ENCODE measurements at places on chromosomes 5 and 9.

DNA sequence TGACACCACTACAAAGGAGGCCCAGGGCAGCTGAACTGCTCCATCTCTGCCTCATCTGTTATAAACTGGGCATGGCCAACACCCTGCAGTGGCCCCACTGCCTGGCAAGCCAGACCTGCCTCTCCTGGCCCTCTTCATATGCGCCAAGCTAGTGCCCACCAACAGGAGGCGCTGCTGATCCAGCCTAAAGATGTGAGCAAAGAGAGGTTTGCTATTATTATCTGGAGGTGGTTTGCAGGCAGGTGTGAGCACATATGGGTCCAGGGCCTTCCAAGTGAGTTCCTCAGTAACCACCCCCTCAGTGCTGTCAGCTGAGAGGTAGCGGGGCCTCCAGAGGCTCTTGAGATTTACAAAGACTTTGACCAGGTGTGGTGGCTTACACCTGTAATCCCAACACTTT, 232.2 kb downstream of the SYK start:
- DNase-seq = peak; percentile 39

- no peak for DNase-seq
Measured at GRCh38 chr9:91746357-91746756, 203.7 kb downstream of the ROR2 start.

GRCh38 chr5:71859515-71859914, 140.4 kb downstream of the CARTPT start:
- no peak for DNase-seq

DNA sequence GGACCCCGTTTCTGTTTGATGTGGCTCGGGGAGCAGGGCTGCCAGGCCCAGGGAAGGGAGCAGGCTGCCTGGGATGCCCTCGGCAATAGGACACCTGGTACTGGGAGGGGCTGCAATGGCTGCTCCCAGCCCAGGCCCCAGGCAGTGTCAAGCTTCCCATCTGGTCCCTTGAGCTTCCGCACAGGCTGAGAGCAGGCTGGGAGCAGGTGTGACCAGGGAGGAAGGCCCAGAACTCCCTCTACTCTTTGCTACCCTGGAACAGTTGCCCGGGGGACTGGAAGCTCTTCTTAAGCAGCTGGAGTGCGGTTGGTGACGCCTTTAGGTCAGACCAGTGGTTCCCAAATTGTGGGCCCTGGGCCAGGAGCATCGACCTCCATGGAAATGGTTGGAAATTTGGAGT, 186.9 kb downstream of the GADD45G start:
- DNase-seq = no peak

DNA sequence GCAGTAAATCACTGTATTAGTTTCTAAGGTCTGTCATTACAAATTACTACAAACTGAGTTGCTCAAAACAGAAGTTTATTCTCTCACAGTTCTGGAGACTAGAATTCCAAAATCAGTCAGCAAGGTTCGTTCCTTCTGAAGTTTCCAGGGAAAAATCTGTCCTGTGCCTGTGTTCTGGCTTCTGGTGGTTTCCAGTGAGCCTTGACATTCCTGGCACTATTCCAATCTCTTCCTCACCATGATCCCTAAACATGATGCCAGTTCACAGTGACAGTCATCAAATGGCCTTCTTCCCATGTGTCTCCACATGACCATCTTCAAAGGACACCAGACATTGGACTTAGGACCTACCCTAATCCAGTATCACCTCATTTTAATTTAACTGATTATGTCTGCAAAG, 351.4 kb downstream of the PLK2 start:
- DNase-seq = no peak

- no peak for DNase-seq
Measured at GRCh38 chr5:67795781-67796477, 419.6 kb upstream of the PIK3R1 start.

- DNase-seq = no peak
Measured at GRCh38 chr5:17216176-17216973, 1.1 kb upstream of the BASP1 start.

DNA sequence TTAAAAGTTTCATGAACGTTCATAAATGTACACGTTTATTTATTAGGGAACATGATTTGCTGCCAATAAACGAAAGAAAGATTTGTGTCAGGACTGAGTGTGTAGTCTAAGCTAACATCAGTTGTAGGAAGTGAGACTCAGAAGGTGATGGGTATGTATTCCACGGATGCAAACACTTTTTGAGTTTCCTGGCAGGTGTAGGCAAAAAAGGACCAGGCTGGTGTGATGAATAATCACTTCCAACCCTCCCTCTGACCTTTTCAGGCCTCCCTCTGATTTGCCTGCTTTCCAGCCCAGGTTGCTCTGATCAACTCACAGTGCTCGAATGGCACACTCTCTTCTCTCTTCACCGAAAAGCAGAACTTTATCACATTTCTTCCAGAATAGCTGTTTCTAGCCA, 51.8 kb downstream of the BASP1 start:
- no peak for DNase-seq

GRCh38 chr9:134707031-134707680, 65.6 kb downstream of the COL5A1 start:
- no peak for DNase-seq

GRCh38 chr5:40683305-40683704, 3.6 kb downstream of the PTGER4 start:
- DNase-seq = no peak

GRCh38 chr5:143791848-143792731, 19.9 kb upstream of the HMHB1 start:
- DNase-seq = no peak

- DNase-seq = no peak
Measured at GRCh38 chr9:4530375-4530774, 40.1 kb downstream of the SLC1A1 start.

DNA sequence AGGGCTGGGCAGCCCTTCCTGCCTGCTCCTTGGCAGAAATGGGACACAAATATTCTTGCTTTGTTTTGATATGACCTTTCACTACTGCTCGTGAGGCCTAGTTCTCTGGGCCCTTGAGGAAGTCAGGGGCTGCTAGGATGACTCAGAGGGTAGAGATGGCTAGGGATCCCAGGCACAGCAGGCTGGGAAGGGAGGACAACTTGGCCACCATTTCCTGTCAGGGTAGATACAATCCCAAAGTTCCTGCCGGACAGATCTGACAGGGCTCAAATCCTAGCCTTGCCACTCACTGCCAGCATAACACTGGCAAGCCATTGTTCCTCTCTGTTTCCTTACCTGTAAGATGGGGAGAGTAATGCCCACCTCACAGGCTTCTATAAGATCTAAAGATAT, 31.7 kb upstream of the MEIKIN start:
- no peak for DNase-seq

DNA sequence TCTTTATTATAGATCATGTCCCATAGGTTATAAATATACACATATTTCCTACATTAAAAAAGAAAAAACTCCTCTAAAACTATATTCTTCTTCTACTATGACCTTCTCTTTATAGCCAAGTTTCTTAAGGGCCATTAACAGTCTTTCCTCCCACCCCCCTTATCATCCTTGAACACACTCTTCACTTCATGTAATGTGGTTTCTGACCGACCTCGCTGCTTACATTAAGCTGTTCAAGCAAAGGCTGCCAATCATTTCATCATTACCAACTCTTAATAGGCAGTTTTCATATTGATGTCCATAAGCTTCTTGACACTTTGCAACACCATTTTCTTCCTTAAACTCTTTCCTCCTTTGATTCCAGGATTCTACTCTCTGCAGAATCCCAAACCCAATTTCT, 283.0 kb upstream of the PCSK5 start:
- no peak for DNase-seq

- DNase-seq = no peak
Measured at GRCh38 chr5:54178207-54178606, 132.2 kb downstream of the ARL15 start.

- DNase-seq = no peak
Measured at GRCh38 chr5:75611311-75612225, at the start of gene ANKDD1B. ANKDD1B (plus strand) TSS chr5:75611453; CDS start chr5:75611635, 182 bp downstream.

GRCh38 chr5:52783226-52783959, 4.3 kb upstream of the ITGA1 start:
- no peak for DNase-seq

DNA sequence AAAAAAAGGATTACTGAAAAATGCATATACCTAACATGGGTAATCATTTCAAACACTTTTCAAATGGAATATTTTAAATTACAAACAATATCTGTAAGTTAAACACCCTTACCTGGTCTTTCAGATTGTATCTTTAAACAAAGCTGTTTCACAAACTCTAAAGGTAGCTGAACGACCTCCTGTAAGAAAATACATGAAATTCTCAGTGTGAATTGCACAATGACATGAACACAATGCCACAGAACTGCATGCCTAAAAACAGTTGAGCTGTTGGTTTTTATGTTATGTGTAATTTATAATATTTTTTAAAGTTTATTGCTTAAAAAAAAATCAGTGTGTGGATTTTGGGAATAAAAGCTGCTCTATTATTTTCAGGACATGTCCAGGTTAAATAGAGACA, 17.5 kb downstream of the IPPK start:
- no peak for DNase-seq

DNA sequence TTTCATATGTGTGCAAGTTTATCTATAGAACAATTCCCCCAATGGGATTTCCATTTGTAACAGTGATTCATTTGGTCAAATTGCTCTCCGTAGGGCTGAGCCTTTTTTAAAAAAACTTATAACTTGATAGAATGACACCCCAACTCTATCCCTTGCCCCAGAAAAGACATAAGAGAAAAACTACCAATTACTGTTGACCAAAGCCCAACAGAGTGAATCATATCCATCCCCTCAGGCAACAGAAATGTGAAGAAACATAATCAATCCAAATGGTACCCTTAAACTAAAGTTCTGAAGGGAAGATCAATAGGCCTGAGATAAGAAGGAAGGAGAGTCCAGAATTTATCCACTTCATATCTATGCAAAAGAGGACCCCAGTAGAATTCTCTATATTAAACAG, 17.8 kb downstream of the TICAM2 start:
- DNase-seq = no peak

GRCh38 chr9:72551306-72551705, 29.9 kb downstream of the TMC1 start:
- no peak for DNase-seq

DNA sequence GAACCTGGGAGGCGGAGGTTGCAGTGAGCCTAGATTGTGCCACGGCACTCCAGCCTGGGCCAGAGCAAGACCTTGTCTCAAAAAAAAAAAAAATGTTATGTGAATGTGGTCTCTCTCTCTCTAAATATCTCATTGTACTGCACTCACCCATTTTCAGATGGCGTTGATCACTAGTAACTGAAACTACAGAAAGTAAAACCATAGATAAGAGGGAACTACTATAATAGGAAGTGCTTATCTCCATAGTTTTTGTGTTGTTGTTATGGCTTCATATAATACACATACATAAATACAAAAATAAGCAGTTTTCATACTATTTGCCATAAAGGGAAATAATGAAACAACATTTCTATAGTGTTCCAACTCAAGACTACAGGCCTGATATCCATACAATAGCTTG, 9.1 kb downstream of the IL31RA start:
- no peak for DNase-seq

- DNase-seq = no peak
Measured at GRCh38 chr5:90915393-90915792, 356.8 kb downstream of the ADGRV1 start.

DNA sequence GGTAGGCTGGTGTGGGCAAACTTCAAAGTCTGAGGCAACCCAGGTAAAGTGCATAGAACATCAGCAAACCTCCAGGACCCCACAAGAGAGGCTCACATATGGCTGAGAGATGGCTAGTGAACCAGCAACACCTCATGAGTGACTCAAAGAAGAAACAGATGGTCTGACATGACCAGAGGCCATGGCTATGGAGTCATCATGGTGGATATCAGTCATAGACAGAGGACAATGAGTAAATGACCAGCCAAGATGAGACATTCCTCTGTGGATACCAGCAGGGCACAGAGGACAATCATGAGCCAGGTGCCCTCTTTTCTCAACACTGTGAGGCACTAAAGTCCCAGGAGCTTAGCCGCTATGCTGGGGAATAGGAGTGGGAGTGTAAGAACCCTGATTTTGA, 180.8 kb downstream of the RASEF start:
- no peak for DNase-seq

- no peak for DNase-seq
Measured at GRCh38 chr9:83569326-83569725, 31.1 kb upstream of the FRMD3 start.

GRCh38 chr5:142141463-142141862, 32.9 kb downstream of the NDFIP1 start:
- DNase-seq = no peak

- no peak for DNase-seq
Measured at GRCh38 chr5:34005681-34006080, 2.2 kb downstream of the AMACR start.

DNA sequence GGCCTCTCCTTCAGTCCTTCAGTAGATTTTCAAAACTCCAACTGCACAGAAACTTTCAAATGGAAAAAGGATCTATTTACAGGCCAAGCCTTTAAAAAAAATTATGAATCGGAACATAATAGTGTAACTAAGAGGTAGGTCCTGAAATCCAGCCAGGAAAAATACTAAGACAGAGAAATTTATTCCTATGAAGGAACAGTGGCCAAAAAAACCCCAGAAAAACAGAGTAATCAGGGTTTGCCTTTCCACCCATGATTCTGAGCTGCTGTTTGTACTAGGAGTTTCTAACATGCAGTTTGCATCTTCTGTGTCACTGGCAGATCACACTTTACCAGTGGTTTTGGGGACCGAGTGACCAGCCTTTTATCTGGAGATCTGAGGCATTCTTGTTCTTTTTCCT, 93.1 kb upstream of the TMED7 start:
- DNase-seq = no peak

- DNase-seq = no peak
Measured at GRCh38 chr5:59143926-59144333, 561.1 kb downstream of the RAB3C start.

DNA sequence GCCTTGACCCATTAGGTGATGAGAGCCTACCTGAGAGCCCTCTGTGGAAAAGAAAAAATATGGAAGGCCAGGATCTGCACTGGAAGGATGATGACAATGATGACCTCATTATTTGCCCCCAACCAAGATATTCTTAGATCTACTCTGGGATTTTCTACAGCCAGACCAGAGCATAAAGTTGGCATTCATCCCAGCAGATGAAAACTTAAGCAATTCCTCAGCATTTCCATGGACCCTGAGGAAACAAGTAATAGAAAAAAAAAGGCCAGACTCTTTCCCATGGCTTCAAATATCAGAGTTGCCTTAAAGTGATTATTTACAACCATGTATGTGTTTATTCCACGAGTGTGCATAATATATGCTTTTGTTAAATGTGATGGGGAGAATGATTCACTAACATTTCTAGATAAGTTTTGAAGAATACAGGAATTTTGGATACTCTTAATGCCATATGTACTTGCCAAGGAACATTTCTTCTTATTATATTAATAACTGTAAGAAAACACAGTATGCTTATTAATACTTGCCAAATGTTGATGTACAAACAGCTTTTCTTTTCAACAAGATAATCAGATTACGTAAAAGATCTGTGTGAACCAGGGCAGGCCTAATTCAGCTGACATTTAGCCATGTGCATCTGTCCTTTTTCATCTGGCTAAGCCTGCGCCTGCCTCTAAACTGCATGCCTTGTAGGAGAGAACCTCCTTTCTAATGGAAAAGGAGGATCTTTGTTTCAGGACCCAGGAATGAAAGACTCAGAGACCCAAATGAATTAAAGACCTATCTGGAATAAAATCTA, 94.8 kb downstream of the ARRDC3 start:
- DNase-seq = no peak

- DNase-seq = no peak
Measured at GRCh38 chr9:129410226-129410625, 210.7 kb downstream of the C9orf50 start.
